ENCODE measurements at places on chromosomes 6 and 20.

GRCh38 chr6:20565342-20565741 is 31.1 kb downstream of the CDKAL1 start:
- no peak for DNase-seq

- DNase-seq, result no peak
Measured at GRCh38 chr6:155880900-155881299, 425.3 kb upstream of the NOX3 start.

DNA sequence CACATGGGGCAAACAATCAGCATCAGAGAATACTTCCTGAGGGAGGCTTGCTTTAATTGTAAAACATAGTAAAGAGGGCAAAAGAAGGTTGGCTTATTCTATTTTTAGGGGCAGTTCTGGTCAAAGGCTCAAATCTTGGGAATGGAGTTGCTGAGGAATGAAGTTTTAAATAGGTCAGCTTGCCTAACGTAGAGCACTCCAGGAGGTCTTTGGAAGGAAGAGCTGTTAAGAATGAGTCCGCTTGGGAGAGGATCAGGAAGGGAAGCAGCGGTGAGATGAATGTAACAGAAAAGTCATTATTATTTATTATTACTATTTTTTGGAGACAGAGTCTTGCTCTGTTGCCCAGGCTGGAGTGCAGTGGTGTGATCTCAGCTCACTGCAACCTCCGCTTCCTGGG is 108.7 kb downstream of the ZFAND3 start:
- DNase-seq, result no peak

DNA sequence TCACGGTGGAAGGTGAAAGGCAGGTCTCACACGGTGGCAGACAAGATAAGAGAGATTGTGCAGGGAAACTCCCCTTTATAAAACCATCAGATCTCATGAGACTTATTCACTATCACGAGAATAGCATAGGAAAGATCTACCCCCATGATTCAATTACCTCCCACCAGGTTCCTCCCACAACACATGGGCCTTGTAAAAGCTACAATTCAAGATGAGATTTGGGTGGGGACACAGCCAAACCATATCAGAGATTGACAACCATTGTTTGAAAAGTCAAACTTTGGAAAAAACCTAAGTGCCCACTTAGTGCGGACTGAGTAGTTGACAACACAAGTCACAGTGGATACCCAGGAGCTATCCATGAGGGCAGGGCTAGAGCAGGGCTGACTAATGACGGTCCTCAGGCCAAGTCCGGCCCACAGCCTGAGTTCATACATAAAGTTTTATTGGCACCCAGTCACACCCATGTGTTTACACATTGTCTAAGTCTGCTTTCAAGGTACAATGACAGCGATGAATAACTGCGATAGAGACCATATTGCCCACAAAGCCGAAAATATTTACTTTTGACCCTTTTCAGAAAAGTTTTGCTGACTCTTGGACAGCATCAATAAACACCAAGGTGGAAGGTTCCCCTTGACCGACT is 33.8 kb upstream of the PMEPA1 start:
- DNase-seq, result no peak

GRCh38 chr6:39998126-39998525 is 63.9 kb upstream of the MOCS1 start:
- no peak for DNase-seq

GRCh38 chr6:10421921-10422736 is 7.3 kb upstream of the TFAP2A start:
- no peak for DNase-seq

- DNase-seq, result no peak
Measured at GRCh38 chr6:131652472-131652871, 15.4 kb downstream of the ENPP3 start.

- no peak for DNase-seq
Measured at GRCh38 chr6:22208026-22208425, 88.8 kb downstream of the PRL start.

DNA sequence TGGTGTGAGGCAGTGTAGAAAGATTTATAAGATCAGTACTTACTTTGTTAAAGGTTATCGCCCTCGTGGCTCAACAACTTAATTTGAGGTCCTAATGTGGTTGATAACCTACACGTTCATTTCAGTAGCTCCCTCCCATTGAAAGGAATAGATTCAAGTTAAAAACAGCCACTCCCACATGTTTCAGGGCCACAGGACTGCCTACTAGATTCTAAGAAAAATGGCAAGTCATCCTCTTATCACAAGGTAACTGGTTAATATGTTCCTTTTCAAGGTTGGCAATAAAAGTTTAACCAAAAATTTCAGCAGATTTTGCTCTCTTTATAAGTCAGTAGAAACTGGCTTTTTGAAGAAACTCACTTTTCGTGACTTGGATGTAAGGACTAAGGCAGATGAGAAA is 17.1 kb downstream of the GSTA2 start:
- DNase-seq, result no peak

GRCh38 chr6:43276577-43277305 is 21.3 kb upstream of the SLC22A7 start:
- DNase-seq, result no peak

- DNase-seq, result no peak
Measured at GRCh38 chr6:118383924-118384323, 164.2 kb upstream of the PLN start.

DNA sequence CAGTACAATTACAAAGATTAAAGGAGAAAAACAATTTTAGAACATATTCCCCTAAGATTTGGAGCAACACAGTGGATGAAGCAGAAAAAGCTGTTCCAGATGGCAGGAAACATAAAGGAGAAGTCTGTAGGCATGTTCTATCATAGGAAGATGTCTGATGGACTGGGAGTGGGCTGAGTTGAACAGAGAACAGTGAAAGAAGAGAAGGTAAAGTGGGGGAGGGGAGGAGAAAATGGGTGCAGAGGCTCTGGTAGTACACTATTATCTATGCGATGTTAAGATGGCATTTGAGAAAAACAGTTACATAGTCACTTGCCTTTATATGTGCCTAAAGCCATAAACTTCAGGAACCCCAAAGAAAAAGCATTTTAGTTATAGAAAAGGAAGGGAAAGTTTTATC is 4.2 kb upstream of the PHIP start:
- DNase-seq, result no peak

DNA sequence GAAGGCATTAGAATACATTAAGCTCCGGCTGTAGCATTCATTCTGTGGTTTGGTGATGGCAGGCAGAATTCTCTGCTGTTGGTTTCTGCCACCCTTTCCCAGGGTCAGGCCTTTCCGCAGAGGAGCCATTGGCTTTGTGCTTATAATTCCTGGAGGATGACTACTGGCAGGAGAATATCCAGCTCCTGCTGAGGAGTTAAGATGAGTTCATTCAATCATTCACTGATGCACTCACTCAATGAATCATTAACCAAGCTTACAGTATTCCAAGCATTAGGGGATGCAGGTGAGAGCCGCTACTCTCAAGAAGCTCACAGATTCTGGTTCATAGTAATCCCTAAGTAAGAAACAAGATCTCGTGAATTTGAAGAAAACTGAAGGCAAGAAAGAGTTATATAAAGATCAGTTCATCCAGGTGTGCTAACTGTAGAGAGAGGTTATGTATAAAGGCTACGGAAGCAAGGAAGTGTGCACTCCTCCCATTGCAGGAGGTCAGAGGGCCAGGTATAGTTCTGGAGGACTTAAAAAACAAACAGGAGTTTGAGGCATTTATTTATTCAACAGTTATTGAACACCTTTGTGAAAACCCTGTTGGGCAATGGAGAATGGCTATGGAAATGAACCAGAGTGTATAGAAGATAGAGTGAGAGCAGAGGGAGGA is 75.5 kb downstream of the HMGN3 start:
- no peak for DNase-seq

DNA sequence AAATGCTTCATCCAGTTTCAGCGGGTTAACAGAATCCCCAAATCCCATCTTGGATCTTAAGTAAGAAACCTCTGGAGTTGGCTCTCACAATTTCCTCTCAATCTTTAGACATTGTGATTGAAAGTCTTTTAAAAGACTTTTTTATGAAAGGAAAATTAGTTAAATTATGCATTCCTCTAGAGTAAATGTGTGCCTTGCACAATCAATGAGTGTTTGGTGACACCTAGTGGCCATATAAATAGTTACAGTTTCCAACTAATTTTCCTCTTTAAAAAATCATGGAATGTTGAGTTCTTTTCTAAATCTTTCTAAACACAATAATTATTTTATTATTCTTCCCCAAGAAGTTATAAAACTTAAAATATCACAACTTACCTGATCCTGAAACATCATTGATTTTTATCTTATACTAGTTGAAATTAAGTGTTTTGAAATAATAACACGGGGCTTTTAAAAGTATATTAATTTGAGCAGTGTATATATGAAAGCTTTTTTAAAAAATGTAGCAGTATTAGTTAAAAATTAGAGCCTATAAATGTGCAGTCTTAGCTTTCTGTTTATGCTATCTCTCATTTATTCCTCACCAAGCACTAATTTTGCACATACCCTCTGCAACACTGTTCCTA is 66.4 kb downstream of the PKHD1 start:
- no peak for DNase-seq

DNA sequence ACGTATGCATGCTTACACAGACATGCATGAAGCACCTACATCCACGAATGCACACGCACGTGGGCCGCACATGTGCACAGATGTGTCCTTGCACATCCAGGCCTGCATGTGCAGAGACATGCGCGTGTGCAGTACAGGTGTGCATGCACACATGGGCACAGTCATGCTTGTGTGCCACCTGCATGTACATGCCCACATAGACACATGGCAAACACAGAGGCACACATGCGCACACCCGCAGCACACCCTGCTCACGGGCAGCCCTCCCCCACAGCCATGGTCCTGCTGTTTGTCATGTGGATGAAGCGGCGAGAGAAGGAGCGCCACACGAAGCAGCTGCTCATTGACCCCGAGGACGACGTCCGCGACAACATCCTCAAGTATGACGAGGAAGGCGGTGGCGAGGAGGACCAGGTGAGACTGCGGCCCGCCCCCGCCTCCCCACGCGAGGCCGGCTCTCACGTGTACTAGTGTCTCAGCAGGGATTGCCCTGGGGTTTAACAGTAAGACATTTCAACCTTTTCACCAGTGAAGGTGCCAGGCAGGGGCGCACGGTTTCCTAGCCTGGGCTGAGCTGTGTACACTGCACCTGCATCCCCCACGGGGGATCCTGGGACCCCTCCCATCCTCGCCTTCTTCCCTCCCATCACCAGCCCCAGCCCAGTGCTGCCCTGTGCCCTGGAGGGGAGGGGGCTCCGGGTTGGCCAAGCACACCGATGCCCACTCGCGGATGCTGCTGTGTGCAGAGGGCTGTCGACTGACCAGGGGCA is 132.8 kb downstream of the TAF4 start:
- DNase-seq, result no peak

- no peak for DNase-seq
Measured at GRCh38 chr20:53736757-53737395, 143.2 kb upstream of the ZNF217 start.

GRCh38 chr6:43081043-43081442 is 4.9 kb downstream of the PTK7 start:
- DNase-seq, result no peak

DNA sequence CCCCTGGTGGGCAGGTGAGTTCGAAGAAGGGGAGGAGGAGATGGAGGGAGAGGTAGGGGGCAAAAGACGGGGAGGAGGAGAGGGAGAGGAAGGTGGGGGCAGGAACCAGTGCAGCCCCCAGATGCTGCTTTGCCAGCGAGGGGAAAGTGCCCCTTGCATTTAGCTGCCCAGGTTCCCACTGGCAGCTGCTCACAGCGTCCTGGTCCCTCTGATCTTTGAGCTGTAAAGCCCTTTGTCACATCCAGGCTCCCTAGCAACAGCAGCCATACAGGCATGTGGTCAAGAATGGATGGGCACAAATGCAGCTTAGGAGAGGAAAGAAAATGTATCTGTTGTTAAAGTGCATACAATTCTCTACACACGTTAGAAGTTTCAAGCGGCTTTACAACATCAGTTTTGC is 160.9 kb downstream of the CD83 start:
- DNase-seq, result no peak

Data from omental fat pad (tissue), 4 donors.